ENCODE measurements at places on chromosomes 6 and 20.

GRCh38 chr20:5990946-5991345, 40.5 kb downstream of the MCM8 start:
- DNase-seq, result no peak

GRCh38 chr6:135586388-135586787, 88.8 kb upstream of the AHI1 start:
- no peak for DNase-seq

DNA sequence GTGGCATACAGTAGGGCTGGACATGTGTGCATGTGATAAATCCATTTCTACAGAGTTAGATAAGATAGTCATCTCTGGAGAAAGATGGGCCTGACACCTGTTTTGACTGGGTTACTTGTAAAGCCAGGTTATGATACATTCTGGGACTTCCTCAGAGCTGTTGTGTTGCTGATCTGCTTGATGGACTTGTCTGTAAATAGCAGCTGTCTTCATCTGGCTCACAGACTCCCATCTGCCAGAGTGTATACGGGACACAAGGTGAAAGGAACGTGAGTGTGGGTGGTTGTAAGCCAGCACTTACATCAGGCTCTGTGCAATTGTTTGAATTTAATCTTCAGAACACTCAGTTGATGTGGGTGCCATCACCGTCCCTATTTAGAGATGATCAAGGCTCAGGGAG, 49.8 kb downstream of the ZDHHC14 start:
- DNase-seq, result no peak

DNA sequence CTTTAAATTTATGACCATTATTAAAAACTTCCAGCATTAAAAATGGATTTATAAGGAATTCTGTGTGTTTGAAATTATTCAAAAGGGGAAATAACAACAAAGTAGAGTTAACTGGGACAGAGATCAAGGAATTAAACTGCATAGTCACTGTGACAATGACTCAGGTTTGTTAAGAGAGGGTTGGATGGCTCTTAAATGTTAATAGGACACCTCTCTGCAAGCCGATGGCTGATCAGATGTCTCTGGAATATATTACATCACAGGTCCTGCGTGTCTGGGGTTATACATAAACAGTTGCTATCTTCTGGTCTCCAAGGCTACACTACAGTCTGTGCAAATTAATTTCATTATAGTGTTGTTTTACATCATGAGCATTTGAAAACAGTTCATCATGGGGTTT, 574.3 kb downstream of the COL12A1 start:
- DNase-seq, result no peak

DNA sequence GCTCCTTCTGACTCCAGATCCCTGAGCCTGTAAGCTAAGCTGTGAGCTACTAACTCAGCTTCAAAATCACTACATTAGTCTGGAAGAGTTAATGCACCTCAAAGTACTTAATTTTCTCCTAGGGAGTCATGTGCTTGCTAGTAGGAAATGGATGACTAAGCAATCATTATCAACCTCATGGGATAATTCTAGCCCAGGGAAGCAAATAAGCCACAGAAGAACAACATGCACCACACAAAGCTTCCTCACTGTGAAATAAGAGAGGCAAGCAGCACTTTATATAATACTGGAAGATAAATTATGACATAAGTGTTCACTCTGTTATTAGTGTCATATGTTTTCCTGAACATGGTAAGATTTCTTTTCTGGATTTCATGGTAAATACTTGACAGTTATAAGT, 57.9 kb upstream of the RCAN2 start:
- DNase-seq, result no peak

- no peak for DNase-seq
Measured at GRCh38 chr20:2708665-2709064, 16.1 kb downstream of the EBF4 start.

- DNase-seq, result no peak
Measured at GRCh38 chr6:6688951-6689350, 100.4 kb downstream of the LY86 start.

GRCh38 chr6:108730635-108731515, 117.3 kb upstream of the ARMC2 start:
- DNase-seq, result no peak
